ENCODE measurements at places on chromosomes 4 and X.

DNA sequence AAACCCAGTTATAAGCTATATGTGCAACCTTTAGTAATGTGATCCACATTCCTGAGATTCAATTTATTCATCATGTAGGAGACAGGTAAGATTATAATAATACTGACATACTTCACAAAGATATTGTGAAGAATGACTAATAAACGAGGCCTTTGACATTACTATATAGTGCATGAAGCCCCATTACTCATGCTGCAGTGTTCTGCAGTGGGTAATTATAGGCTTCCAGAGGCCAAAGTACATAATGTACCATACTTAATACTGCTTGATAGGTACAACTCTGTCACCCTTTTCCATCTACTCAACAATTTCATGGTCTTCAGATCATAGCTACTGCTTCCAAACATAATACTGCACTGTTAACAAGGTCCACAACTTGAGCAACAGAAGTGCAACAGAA is 68.9 kb downstream of the COL25A1 start:
- DNase-seq = no peak

GRCh38 chr4:48129307-48130014 is 4.6 kb downstream of the TXK start:
- DNase-seq = peak; percentile 53

GRCh38 chr4:100391863-100392262 is 126.0 kb downstream of the EMCN start:
- no peak for DNase-seq

GRCh38 chr4:78624048-78624447 is 72.5 kb downstream of the ANXA3 start:
- DNase-seq = no peak

DNA sequence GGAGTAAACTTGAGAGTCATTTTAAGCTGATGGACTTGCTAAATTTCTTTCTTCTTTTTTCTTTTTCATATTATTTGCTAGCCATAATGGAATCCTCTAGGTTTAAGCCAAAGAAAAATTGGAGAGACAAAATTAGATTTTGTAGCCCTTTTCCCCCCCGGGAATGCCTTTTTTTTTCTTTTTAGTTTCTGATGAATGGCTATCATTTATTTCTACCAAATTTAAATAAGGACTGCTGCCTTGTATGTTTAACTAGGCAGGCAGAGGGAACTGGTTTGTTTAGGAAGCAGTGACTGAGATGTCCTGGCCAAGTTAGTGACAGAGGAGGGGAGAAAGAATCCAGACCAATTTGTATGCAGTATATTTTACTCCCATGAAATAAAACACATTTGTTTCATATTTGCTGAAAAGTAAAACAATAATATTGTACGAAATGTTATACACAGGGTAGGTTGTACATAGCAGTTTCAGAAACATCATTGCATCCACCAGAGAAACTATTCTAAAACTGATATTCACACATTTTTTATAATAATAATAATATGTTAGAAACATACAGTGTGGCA is 5.7 kb downstream of the PITX2 start:
- DNase-seq = no peak

- DNase-seq = no peak
Observed at GRCh38 chrX:96710031-96710430, 25.4 kb downstream of the DIAPH2 start.

DNA sequence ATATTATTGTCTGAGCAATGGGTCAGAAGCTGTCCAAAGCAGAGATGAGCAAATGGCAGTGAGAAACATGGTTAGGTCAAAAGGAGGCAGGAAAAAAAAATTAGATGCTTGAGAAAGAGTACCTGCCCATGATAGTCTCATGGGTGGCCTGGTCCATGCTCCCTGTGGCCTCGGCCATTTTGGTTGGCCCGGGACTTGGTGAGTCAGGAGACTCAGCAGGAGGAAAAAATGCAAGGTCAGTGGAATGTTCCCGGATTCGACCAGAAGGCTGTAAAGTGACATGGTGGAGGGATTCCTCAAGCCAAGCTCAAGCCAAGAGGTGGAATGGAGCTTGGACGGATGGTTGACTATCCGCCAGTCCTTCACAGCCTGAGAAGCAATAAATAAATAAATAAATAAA is 236.7 kb downstream of the ASMT start:
- DNase-seq = no peak

- peak; percentile 39 for DNase-seq
Observed at GRCh38 chr4:182142176-182143085, 100.8 kb upstream of the TENM3 start.

GRCh38 chr4:124433500-124433899 is 279.0 kb downstream of the ANKRD50 start:
- no peak for DNase-seq

DNA sequence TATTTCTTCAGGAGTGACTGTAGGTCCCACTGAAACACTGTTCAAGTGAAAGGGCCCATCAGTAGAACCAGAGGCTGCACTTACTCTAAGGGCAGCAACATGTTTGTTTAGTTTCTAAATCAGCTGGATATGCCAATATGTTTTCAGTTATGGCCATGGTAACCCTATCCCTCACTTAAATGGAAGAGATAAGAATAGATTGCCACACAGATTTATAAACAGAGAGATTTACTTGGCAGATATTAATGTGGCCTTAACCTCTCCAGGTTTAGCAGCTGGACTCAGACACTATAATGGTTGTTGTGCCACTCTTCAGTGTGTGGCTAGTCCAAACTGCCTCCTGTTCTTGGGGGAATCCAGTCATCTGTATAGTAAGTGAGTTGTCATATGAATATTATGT is 354.1 kb downstream of the TEX13C start:
- no peak for DNase-seq

GRCh38 chrX:119885554-119886428 is 9.9 kb upstream of the AKAP14 start:
- no peak for DNase-seq

DNA sequence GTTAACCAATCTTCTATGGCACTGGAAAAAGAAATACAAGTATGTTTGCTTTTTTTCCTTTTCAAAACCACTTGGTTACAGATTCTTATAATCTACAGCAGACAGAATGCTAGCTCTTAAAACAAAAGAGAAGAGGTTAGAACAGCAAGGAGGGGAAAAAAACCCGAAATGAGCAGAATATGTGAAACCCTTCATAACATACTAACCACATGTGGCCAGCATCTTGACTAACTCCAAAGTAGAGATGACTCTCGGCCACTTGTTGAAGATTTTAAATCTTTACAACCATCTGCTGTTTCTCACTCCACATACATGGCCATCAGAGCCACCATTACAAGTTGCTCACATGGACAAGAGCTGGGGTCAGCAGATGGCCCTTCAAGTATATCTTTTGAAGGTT is 100.3 kb downstream of the PAPSS1 start:
- no peak for DNase-seq

- no peak for DNase-seq
Observed at GRCh38 chr4:37715889-37716402, 29.8 kb upstream of the RELL1 start.

- no peak for DNase-seq
Observed at GRCh38 chr4:131063878-131064277, 1967.9 kb downstream of the C4orf33 start.

DNA sequence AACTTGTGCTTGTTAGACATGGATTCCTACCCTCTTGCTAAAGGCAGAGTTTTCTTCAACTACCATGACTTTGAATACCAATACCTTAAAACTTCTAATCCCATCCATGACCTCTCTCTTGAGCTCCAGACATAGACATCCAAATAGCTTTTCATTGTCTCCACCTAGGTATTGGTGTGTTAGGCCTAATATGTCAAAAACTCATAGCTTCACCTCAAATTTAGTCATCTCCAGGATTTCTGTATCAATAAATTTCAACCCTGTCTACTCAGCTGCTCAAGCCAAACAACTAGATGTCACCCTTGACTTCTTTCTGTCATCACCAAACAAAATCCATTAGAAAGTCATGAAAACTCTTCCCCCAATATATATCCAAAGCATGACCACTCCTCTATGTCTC is 617.7 kb upstream of the GRIA3 start:
- DNase-seq = no peak

GRCh38 chrX:30786374-30786773 is 102.7 kb downstream of the TAB3 start:
- no peak for DNase-seq

GRCh38 chr4:88418411-88418810 is 38.5 kb upstream of the HERC5 start:
- DNase-seq = no peak

- DNase-seq = no peak
Observed at GRCh38 chr4:36215627-36216026, 28.7 kb downstream of the ARAP2 start.

DNA sequence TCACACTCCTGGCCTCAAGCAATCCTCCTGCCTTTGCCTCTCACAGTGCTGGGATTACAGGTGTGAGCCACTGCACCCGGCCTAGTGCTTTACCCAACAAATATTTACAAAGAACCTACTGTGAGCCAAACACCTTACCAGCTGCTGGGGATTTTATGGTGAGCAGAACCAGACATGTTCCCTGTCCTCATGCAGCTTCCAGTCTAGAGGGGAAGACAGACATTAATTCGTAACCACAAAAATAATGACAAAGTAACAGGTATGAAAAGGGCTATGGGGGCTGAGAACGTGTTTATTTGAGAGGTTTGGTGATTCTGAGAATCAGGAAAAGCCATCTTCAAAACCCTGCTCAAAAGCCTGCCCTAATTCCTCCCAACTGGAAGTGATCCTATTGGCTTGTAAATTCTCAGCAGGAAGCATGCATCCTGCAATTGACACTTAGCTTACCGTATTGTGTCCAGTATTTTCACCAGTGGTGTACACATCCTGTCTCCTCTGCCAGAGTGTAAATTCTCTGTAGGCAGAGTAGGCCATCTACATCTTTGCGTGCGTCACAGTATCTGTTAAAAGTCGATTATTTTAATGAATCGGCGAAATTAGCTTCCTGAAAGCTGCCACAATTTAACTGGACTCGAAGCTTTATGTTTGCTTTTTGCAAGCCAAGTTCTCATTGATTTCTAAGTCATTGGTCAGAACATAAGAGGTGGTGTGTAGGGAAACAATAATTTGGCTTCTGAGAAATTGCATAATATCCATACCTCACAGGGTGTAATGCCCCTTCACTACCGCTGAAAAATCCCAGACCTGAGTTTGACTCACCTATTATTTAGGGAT is 67.0 kb downstream of the TMEM156 start:
- no peak for DNase-seq

DNA sequence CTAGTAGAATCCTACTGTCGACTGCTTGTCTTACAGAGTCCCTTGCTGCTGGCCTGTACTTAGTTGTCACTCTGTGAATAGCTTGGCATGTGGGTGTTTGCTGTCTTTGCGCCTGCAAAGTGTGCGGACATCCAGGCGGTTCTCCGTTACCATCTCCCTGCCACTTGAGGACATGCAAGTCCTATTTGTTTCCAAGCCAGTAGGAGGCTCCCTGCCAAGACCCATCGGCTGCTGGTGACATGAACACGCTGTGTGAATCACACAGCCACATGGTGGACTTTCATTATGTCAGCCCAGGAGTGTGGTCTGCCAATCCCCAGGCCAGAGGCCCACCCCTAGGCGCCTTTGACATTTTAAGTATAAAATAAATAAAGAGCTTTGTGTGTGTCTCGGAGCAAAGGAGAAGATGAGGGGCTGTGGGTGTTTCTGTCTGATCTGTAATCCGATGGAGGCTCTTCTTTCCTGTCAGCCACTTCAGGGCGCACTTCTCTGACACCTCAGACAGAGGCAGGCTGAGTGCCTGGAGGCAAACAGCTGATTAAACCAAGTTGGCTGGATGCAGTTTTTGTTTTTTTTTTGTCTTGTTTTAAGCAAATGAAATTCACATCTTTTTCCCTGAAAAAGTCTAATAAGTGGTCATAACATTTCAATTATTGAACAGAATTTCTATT is 51.5 kb downstream of the ALPK1 start:
- peak; percentile 86 for DNase-seq

DNA sequence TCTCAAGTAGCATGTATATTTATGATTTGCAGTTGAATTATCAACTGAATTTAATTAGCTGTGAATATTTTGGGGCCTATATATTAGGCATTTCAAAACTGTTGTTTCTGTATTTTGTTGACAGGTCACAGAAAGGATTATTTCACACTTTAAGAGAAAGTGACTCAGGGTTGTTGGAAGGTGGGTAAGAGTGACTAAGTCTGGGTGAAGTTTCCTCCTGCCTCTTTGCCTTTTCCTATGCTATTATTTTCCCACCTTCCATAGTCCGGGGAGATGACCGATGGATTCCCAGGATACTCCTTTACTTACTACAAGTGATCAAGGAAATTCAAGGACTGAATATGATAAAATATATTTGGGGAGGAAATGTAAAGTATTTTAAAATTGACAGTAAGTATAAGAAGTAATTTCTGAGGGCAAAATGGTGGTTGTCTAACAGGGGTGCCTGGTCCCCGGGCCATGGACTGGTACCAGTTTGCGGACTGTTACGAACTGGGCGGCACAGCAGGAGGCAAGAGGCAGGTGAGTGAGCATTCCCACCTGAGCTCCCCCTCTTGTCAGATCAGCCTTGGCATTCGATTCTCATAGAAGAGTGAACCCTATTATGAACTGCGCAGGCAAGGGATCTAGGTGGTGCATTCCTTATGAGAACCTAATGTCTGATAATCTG is 175.5 kb upstream of the GPRIN3 start:
- DNase-seq = no peak

GRCh38 chr4:27194599-27195176 is 334.0 kb downstream of the STIM2 start:
- DNase-seq = no peak
